GM23338 (cell line): ENCODE measurements at places on chromosomes 12 and 14.

DNA sequence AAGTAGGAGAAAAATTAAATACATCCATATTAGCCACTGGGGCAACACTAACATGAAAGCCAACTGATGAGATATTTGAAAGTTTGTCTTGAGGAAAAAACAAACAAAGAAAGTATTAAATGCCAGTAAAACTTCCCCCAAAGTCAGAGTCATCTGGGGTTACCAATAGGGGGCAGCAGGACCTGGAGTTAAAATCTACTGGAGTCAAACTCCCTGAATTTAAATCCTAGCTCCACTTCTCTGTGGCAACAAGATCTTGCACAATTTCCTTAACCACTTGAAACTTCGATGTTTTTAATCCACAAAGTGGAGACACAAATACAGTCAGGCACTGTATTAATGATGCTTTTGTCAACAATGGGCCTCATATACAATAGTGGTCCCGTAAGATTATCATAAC is 14.4 kb downstream of the PLEKHG7 start:
- DNase-seq = peak; percentile 74

DNA sequence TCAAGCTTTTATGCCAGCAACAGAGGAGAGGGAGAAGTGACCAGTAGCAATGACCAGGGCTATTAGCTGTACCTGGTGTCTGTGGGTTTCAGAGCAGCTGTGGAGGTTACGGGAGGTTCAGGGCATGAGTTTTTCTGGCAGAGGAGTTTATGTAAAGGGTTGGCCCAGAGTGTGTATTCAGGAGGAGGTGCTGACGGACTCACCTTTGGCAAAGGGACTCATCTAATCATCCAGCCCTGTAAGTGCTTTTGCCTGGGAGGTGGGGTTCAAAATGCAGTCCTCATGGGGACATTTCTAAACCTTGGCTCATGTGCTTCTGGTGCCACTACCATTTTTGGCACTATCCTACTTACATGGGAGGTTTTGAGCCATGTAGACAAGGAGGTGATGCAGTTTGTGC is 95.3 kb downstream of the DAD1 start:
- DNase-seq = no peak

DNA sequence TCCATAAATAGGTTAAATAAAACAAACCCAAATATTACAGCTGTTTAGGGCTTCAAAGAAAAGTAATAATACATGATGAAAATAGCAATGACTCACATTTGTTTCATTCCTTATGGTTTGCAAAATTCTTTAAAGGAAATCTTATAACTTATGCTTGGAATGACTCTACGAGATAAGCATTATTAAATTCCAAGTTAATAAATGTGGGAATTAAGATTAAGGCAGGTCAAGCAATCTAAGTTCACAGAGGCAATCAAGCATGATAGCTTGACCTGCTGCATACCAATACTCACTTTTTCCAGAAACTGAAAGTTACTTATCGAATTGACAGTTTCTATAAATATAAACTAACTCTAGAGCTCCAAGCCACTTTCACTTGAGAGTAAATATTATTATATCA is 1002.9 kb upstream of the SEL1L start:
- DNase-seq = no peak

DNA sequence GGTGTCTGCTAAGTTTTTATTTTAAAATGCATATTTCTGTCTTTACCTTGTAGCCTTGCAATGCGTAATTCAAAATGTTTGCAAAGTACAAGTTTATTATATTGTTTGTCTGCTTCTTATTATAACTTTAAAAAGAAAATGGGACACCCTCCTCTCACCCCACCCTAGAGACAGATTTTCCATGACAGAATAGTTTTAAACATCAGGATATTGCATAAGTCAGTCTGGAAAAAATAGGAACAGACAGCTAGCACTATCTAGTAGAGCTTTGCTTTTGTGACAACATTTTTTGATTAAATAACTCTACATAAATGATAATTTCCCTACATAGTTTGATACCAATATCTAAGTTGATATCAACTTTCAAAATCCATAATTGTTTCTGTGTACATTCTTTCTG is 71.3 kb downstream of the PDE3A start:
- DNase-seq = no peak

GRCh38 chr14:74908861-74909341 is 14.2 kb downstream of the RPS6KL1 start:
- DNase-seq = no peak

DNA sequence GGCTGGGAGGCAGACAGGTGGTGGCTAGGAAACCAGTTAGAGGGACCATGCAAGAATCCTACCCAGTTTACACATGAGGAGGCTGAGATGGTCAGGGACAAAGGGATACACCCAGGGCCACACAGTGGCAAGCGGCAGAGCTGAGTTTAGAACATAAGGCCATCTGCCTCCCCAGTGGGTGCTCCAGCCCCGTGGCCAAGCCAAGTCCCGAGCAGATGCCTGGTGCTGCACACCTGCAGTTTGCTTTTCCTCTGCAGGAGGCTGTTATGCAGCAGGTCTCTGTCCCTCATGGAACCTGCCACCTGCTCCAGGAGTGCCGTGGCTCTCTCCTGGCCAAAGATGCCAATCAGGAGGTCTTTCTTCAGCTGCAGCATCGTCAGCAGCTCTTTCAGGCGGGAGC is 70.8 kb downstream of the SYNE3 start:
- DNase-seq = no peak

DNA sequence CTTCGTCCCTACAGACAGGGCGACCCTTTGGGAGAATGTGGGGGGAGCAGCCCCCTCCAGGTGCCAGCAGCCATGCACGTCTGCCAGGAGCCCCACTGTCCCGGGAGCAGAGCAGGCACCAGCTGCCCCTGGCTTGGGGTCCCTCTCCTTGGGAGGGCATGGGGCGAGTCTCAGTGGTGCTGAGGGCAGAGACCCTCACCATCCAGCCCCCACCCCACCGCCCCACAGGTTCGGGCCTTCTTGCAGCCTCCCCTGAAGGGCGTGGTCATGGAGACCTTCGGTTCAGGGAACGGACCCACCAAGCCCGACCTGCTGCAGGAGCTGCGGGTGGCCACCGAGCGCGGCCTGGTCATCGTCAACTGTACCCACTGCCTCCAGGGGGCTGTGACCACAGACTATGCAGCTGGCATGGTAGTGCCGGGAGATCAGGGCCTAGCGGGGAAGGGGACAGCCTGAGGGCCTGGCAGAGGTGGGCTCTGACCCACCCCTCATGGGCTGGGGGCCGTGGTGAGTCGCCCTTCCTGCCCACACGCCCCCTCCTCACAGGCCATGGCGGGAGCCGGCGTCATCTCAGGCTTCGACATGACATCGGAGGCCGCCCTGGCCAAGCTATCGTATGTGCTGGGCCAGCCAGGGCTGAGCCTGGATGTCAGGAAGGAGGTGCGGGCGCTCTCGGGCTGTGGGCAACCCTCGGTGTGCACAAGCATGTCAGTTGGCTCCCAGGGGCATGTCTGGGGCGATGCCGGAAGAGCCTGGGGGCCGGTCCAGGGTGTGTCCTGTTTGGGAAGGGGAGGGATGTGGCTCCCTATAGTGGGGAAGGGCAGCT is 18.8 kb downstream of the ASPG start:
- DNase-seq = no peak

DNA sequence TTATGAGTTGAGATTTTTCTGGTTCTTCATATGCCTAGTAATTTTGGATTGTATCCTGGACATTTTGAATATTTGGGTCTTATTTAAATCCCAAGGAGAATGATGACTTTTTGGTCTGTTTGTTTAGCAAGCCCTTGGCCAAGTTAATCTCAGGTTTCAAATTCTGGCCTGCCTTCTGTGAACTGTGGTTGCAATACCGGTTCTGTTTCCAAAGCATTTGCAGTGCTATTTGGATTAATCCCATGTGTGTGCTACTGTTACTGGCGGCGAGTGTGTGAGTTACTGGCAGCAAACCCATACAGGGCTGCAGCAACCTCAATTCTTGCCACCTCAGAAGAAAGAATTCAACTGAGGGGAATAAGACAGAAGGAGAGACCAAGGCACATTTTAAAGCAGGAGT is 51.1 kb downstream of the TMEM260 start:
- no peak for DNase-seq

GRCh38 chr12:12194206-12194605 is 72.6 kb downstream of the LRP6 start:
- no peak for DNase-seq
